ENCODE measurements at places on chromosomes 6 and 20.

- no peak for DNase-seq
Observed at GRCh38 chr6:149284904-149285303, 32.6 kb upstream of the TAB2 start.

DNA sequence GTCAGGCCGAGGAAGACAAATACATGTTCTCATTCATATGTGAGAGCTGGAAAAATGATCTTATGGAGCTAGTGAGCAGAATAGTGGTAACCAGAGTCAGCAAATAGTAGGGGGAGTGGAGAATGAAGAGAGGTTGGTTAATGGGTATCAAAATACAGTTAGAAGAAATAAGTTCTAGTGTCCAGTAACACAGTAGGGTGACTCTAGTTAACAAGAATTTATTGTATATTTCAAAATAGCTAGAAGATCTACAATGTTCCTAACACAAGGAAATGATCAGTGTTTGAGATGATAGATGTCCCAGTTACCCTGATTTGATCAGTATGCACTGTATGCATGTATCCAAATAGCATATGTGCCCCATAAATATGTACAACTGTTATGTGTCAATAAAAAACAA, 128.4 kb downstream of the BCKDHB start:
- no peak for DNase-seq

- no peak for DNase-seq
Observed at GRCh38 chr6:27550692-27551091, 77.8 kb upstream of the ZNF184 start.

DNA sequence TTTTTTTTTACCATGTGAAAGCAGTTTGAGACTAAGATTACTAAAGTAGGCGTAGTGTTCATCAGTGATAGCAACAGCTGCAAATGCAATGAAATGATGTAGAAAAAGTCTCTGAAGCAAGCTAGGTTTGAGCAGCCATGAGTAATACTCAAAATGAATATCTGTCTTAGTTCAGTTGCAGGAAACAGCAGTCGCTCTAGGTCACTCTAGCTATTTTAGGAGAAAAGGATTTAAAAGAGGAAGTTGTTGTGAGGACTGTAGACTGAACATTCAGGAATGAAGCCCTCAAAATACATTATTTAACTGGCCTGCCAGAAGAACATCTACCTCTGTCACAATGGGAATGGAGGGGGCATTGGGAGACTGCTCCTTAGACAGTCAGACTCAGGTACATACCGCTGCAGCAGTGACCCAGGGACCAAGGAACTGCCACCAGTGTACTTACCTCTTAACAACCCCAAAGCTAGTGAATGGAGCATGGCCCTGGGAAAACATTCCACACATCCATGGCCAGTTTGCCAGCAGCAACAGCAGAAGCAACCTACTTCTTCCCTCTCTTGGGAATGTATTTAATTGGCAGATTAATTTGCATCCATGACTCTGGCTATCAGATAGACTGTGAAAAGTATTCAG, 243.0 kb upstream of the KHDRBS2 start:
- DNase-seq: no peak

DNA sequence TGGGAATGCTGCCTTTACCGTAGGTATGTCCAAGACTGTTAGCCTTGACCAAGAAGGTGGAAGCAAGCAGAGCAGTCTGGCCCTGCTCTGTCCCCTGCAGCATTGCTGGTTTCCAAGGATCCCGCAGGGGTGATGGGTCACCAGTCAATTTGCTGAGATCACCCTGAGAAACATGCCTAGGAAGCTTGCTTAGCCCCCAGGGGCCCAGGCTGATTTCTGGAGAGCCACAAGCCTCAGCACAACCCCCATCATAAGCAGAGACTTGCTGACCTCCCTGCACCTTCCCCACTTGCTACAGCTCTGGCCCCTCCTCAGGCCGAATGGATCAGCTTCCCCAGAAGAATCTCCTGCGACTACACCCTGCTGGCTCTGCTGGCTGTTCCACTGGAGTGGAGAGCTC, 21.5 kb downstream of the ARHGAP40 start:
- no peak for DNase-seq

DNA sequence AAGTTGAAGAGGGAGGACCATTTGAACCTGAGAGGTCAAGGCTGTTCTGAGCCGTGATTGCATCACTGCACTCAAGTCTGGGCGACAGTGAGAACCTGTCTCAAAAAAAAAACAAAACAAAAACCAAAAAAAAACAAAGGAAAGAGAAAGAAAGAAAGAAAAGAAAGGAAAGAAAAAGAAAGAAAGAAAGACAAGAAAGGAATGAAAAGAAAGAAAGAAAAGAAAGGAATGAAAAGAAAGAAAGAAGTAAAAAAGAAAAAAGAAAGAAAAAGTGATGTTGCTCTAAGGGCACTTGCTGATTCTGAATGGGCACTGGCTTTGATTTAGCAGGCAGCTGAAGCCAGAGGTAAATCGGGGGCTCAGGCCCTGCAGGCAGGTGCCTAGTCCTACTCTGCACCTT, 161.0 kb downstream of the MCHR2 start:
- DNase-seq: no peak

DNA sequence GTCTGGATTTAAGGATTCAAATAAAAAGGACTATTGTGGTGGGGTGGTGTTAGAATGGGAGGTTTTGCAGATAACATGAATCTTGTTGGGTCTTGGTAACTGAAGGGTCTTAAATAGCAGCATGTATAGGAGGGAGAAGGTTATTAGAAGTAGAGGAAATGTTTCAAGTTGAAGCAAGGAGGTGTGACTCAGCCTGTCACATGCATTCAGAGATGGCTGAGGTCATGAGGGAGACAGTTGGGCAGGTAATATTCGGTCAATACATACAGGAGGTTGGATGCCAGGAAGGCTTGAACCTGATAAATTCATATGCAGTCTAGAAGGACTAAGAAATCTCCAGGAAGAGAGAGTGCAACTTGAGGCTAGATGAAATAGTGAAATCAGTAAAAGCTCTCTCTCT, 6.1 kb downstream of the KLHL31 start:
- no peak for DNase-seq

DNA sequence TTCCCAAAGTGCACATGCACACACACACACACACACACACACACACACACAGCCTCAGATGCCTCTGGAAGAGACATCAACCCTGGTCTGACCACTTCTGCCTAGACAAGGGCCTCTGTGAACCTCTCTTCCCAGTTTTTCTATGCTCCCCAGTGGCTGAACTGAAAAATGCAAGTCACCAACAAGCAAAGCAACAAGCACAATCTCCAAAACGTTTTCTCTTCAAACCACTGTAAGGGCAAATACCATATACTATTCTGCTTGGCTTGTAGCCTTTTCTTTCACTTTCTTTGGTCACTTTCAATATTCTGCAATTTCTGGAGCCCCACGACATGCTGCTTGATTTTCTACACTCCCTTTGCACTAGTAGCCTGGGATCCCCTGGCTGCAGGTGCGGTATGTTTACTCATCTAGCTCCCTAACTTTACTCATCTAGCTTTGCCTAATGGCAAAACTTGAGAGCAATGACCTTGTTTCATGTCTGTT, 121.4 kb upstream of the DST start:
- DNase-seq: no peak

GRCh38 chr6:32607988-32608298, 18.3 kb upstream of the HLA-DRB1 start:
- DNase-seq: no peak

- no peak for DNase-seq
Observed at GRCh38 chr6:91486200-91486599, 899.3 kb upstream of the MAP3K7 start.

DNA sequence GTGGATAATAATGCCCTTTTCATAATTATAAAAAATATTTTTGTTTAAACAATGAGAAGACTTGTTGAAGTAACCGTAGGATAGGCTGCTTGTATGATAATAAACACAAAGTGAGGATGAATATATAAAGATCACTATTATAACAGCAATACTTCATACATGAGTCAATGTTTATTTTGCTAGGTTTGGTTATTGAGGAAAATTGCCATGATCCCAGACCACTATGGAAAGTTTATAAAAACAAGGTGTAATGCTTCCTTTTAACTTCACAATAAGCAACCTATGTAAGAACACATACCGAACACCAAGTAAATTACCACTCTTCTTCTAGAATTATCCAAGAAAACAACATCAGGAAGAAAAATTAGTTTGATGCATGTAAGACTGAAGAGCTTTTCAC, 495.3 kb upstream of the RNF217 start:
- no peak for DNase-seq

- DNase-seq: no peak
Observed at GRCh38 chr6:88806728-88807127, 156.7 kb downstream of the RNGTT start.

GRCh38 chr6:145895802-145896201, 68.4 kb downstream of the SHPRH start:
- DNase-seq: no peak

GRCh38 chr6:161139766-161140553, 133.9 kb downstream of the AGPAT4 start:
- no peak for DNase-seq

GRCh38 chr20:14573676-14574075, 236.3 kb upstream of the FLRT3 start:
- no peak for DNase-seq

DNA sequence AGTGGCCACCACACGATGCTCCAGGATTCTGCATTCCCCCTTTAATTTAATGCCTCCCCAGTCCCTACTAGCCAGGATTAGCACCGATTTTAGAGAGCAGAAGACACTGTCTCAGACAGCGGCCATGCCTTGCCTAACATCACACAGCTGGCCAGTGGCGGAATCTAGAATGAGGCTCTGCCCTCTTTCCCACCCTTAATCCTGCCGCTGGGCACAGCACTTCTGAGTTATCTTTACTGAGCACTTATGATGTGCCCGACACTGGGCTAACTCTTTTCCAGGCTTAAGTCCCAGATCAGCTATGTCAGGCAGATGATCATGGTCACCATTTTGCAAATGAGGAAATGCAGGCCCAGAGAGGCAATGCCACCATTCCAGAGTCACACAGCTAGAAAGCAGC, 5.6 kb upstream of the BPIFA2 start:
- no peak for DNase-seq

GRCh38 chr6:46284475-46284874, 113.7 kb upstream of the ENPP5 start:
- no peak for DNase-seq
